Activated CD4-positive, alpha-beta T cell treated with anti-CD3 and anti-CD28 coated beads, Interleukin-2, amount 50 U/mL, for 48 hours (primary cell): ENCODE measurements at places on chromosomes 7 and 10.

DNA sequence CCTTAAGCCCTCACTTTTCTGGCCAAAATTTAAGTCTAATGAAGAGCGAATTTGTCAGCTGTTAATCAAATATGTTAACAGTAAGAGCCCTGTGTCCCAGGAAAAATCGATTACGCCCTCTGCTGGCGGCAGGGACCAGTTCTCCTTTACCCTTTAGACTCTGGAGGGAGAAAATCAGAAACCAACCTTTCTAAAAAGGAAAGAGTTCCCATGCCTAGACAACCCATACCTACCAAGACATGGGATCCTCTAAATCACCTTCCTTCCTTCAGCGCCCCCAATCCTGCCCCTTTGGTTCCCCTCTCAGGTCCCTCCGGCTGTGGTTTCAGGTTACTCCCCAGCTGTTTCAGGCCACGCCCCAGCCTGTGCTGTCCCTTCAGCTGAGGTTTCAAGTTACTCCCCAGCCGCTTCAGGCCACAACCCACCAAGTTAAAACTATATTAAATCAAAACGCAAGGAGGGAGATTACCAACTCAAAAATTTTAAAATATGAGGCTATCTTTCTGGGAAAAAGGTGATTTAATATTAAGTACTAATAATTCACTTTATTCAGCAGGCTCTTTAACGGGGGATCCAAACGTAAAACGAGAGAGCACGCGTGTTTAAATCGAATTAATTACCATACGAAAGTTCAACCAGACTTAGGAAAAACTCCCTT lies 1.4 kb upstream of the AKR1B15 start:
- DNase-seq = peak; percentile 77

- no peak for DNase-seq
Observed at GRCh38 chr7:30379131-30379530, 94.7 kb downstream of the ZNRF2 start.

DNA sequence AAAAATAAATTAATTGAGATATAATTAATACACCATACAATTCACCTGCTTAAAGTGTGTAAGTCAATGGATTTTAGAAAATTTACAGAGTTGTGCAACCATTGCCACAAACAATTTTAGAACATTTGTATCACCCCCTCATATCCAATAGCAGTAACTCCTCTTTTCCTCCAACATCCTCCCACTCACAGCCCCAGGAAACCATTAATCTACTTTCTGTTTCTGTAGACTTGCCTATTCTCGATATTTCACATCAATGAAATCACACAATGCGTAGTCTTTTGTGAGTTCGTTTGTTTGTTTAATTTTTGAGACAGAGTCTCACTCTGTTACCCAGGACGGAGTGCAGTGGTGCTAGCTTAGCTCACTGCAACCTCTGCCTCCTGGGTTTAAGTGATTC lies 13.7 kb upstream of the HERC4 start:
- no peak for DNase-seq

DNA sequence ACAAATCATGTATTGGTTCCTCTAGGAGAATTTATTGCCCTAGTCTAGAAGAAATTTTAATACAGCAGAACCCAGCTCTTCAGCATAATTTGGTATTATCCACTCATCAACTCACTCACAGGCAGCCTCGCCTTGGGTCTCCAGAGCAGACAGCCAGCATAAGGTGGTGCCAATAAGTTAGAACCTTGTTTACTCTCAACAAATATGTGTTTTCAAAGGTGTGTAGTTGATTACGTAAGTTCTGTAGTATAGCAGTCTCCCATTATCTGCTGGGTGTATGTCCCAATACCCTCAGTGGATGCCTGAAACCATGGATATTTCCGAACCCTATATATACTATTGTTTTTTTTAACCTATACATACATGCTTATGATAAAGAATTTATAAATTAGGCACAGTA lies 522.5 kb upstream of the LRRN3 start:
- no peak for DNase-seq

DNA sequence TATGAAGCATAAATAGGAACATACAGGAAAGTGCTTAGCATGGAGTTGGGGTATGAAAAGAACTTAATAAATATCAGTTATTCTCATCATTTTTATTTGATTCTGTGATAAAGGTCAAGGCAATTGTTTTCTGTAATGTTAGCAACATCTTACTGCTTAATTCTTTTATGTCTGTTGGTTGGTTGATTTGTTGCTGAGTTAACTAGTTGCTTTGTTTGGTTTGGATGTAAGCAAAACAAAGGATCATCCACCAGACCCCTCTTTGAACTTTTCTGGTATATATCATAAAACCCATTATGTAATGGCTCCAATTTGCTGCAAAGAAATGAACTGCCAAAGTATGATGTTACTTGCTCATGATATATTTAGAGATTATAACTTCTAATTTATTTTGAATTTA lies 44.5 kb downstream of the CH25H start:
- no peak for DNase-seq

DNA sequence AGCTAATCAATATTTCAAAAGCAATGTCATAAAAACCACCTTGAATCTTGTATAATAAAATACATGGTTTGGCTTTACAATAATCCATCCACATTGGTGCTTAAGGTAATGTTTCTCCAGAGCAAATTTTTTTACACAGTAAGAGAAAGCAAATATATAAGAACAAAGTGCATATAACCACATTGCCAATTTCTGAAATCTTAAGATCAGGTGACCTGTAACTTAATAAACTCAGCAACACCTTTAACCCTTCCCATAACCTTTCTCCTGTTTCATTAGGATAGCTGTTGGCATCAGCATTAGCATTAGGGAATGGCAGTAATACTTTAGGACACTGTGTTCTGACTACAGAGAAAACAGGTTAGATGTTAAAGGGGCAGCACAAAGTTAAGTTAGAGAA lies 155.9 kb upstream of the SEMA3D start:
- no peak for DNase-seq

GRCh38 chr7:140159497-140159896 lies 17.3 kb downstream of the KDM7A start:
- DNase-seq = no peak

DNA sequence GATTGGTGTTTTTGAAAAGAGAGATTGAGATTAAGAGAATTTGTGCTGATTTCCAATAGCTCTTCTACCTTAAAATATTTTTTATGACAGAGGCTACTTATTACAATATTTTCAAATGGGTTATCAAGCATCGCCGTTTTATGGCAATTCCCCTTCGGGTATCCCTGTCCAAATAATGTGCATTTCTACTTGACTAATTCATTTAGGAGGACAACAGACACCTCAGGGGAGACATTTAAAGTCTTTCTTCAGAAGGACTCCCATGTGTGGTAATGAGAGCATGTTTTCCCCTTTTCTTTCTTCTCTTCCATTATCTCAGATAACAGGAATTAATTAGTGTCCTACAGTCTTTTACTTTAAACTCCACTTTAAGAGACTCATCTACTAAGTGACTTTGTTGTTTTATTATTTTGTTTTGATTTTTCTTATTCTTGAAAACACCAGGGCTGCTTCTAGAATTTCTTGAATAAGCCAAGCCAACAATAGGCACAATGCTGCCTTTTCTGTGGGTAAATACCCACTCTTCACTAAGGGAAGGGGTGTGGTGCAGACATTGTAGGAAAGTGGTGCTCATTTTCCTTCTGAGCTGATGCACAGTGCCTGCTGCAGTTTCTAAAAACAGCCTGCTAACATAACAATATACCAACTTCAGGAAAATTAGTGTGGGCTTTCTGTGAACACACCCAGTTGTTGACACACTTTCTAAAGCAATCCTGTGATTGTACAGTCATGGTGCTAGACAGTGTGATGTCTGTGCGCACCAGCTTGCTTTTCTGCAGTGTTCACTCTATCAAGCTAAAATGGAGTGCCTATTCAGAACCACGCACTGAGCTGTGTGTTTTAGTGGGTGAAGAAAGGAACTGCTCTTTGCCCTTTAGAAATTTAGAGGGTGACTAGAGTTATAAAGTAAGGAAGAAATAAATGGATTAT lies 597.7 kb downstream of the NRG3 start:
- no peak for DNase-seq

GRCh38 chr10:112202561-112203241 lies 19.1 kb upstream of the GPAM start:
- DNase-seq = no peak

DNA sequence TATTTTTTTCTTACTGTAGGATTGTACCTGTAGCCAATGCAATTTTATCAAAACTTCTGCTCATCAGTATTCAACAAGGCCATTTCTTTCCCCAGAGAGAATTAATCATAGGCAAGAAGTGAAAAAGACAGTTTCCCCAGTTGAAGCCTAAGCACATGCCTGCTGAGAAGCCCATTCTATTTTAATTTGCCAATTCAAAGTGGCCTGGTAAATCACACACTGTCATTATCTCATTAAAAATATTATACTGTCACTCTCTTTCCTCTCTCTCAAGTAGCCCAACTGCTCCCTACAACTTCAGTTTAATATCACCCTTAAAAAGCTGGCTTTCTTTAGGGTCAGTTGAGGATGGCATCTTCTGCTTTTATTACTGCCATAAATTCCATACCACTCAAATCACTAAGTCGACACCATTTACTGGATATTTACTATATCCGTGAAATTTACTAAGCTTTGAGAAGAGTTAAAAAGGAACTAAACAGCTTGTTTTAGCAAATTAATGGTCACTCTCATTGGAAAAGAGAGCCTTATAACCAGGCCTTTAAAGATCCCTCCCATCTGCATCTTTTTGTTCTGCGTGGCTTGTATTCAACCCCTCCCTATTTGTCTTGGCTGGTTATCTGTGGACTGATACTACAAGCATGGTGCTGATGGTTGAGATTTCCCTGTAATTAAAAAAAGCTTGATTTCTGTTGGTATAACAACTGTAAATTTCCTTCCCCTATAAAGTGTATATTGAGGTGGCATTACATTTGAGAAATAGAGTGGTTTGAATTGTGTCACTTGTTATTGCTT lies 30.6 kb downstream of the COL28A1 start:
- no peak for DNase-seq

DNA sequence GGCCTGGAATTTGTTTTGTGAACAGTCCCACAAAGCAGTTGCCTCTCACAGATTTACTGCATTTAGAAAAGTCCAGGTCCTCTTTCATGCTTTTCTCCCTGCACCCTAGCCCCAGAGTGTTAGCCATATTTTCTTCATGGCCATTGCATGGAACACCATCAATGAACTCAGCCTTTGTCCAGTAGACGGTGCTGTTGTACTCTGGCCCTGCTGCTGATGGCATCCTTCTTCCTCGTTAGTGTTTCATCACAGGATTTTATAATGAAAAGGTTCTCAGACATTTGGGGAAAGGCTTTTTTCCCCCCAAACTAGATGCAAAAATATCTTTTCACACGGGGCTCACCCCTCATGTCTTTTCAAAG lies 93.0 kb upstream of the SLC25A13 start:
- peak; percentile 45 for DNase-seq

DNA sequence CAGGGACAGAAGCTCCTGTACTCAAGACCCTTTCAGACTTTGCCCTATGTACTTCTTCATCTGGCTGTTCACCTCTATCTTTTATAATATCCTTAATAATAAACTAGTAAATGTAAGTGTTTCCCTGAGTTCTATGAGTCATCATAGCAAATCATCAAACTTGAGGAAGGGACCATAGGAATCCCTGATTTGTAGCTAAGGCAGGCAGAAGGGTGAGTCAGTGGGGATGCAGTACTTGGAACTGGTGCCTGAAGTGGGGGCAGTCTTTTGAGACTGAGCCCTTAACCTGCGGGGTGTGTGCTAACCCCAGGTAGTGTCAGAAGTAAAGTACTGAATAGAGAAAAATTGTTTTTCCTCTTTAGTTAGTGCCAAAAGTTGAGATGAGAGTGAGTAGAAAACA lies 6.2 kb upstream of the TMEM243 start:
- no peak for DNase-seq

DNA sequence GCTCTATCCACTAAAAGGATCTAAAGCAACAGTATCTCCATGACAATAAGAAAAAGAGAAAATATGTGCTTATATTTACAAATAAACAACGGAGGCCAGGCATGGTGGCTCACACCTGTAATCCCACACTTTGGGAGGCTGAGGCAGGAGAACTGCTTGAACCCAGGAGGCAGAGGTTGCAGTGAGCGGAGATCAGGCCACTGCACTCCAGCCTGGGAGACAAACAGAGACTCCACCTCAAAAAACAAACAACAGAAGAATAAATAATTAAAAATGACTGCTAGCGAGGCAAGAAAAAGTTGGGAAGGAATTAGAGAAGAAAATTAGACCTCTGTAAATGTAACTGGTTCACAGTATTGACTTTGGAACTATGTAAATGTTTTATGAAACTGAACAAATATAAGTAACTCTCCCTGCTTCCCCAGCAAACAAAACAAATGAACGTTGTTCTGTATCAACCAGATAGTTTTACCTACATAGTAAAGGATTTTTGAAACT lies 17.1 kb downstream of the TRIM24 start:
- no peak for DNase-seq

DNA sequence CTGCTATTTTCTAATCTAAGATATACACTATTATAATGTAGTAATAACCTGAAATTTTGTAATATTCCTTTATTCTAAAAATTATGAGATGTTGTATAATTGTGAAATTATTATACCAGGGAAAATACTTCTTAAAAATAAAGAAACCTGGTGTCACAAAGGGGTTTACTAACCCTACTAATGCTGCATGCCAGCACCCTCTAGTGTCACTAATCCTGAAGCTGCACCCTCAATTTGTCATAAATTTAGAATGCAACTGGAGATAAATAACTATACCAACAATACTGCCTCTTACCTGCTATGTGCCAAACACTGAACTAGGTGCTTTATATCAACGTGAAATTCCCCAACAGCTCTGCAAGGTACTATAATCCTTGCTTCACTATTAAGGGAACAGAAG lies 30.8 kb downstream of the TM9SF3 start:
- DNase-seq = no peak

- DNase-seq = no peak
Observed at GRCh38 chr10:127368101-127368500, 171.7 kb upstream of the INSYN2A start.

GRCh38 chr7:45114926-45115325 lies 3.4 kb upstream of the TBRG4 start:
- DNase-seq = no peak

DNA sequence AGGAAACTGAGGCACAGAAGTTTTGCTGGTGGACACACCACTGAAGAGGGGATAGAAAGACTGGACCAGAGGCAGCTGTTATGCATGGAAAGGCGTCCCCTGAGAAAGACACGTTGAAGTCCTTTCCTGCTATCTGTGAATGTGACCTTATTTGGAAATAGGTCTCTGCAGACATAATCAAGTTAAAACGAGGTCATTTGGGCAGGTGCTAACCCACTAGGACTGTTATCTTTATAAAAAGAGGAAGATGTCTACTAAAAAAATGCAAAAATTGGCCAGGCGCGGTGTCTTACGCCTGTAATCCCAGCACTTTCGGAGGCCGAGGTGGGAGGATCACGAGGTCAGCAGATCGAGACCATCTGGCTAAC lies 31.6 kb downstream of the ELMO1 start:
- DNase-seq = no peak

DNA sequence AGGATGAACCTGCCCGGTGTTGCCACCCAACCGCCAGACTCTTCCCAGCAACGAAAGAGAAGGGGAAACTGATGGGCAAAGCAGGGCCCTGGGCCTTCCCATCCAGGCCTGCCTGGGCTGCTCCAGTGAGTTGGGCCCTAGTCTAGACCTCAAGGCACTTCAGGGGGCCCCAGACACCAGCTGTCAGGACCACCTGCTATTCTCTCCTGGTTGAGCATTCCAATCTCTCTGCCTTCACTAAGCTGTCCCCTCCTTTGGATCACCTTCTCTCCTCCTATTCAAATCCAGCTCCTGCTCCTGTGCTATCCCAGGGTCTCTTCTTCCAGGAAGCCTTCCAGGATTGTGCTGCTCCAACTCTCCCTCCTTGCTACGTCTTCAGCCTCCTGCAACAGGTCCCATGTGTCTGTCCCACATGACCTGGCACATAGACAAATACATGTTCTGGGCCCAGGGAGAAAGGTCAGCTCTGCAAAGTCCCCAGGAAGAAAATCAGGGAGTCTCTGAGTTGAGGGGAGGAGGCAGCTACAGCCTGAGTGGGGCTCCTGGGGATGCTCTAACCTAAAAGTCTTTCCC lies 3.1 kb downstream of the STX1A start:
- DNase-seq = no peak
